NCI-H1092 treated with DMSO at 0.1 percent for 48 hours (cell line): ENCODE measurements at places on chromosomes 5 and 9.

- peak; percentile 75 for DNase-seq
Observed at GRCh38 chr9:21110708-21111576, 30.7 kb downstream of the IFNW1 start.

DNA sequence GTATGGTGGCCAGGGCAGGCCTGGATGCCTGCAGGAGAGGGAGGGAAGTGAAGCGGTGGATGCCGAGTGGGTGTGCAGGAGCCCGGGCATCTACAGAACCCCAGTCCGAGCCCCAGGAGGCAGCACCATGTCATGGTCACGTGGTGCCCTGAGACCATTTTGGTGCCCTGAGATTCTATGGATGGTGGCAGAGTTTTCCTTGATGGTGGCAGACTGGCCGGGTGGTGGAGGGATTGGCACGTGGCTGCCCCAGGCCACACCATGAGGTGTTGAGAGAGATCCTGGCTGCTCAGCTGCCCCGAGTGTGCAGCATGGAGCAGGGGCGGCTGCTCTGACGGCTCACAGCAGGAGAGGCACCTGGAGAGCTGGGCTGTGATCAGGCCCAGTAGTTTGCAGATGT lies 52.3 kb downstream of the SYK start:
- no peak for DNase-seq

- DNase-seq, result no peak
Observed at GRCh38 chr5:143775258-143775657, 36.7 kb upstream of the HMHB1 start.

GRCh38 chr9:2023532-2023931 lies 8.4 kb downstream of the SMARCA2 start:
- no peak for DNase-seq

DNA sequence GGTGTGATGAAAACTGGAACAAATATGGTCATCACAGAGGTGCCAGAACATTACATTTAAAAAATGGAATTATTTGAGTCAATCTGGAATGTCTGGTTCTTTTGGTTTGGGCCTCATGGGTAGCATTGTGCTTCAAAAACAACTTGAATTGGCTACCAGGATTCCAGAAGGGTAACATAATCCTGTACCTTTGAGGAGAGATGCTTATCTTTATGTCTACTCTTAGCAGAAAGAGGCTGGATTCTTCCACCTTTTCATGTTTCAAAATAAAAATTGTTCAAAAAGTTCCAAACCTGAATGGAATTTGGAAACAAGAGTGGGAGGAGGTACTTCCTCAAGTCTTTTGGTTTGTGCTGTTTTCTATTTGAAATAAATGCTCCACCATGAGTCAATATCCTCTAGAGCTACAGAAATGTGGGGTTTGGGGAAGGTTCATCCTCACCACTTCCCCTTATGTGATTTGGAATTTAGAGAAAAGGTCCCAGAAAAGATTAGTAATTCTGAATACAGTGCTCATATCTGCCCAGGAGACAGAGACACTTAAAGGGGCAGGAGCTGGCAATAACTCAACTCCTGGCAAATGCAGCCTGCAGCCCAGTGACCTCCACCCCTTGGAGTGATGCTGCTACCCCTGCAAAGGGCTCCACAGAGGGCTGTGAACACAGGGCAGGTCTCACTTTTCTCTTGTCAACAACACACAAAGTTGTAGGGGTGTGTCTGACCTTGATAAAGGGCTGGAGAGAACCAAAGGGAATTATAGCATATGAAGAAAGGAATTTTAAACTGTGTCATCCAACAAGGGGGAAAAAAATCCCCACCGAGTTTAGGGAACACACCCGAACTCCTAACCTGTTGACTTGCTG lies 272.8 kb downstream of the CWC27 start:
- no peak for DNase-seq

- DNase-seq, result no peak
Observed at GRCh38 chr9:79334711-79335110, 237.1 kb upstream of the TLE4 start.

DNA sequence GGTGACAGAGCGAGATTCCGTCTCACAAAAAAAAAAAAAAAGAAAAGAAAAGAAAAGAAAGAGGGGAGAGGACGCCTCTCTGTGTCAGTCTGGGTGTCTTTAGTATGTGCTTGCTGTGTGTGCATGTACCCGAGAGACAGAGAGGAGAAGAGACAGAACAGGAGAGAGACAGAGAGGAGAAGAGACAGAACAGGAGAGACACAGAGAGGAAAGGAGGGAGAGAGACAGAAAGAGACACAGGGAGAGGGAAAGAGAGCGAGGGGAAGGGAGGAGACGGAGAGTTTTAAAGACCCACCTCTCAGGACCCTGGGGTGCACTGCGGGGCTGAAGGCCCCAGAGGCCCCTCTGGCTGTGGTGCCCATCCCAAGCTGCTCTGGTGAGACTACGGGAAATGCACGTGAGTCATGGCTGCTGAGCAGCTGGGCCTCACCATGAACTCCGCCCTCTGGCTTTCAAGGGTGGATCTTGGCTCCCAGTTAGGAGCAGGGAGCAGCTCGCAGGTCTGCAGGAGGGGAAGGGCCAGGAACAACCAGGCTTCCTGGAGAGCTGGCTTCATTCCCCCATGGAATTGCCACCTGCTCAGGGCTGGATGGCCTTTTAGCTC lies 7.9 kb downstream of the SLC6A3 start:
- DNase-seq, result peak; percentile 58

DNA sequence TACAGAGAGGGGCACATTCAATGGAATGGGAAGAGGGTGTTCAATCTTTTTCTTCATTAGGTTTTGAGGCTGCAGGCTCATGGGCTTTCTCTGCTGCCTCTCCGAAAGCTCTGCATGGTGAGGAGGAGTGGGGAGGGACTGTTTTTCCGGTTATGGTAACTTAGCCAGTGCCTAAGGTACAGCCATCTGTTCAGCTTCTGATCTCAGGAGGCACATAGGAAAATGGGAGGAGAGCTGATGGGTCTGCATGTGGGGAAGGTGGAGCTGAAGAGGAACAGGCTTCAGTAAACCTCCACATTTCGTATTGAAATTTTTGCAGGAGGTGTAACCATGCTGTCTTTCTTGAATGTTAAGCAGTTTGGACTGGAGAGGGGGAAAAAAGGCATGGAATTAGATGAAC lies 1020.4 kb upstream of the WWC1 start:
- no peak for DNase-seq

- DNase-seq, result no peak
Observed at GRCh38 chr5:34789021-34789531, 49.9 kb upstream of the TTC23L start.

DNA sequence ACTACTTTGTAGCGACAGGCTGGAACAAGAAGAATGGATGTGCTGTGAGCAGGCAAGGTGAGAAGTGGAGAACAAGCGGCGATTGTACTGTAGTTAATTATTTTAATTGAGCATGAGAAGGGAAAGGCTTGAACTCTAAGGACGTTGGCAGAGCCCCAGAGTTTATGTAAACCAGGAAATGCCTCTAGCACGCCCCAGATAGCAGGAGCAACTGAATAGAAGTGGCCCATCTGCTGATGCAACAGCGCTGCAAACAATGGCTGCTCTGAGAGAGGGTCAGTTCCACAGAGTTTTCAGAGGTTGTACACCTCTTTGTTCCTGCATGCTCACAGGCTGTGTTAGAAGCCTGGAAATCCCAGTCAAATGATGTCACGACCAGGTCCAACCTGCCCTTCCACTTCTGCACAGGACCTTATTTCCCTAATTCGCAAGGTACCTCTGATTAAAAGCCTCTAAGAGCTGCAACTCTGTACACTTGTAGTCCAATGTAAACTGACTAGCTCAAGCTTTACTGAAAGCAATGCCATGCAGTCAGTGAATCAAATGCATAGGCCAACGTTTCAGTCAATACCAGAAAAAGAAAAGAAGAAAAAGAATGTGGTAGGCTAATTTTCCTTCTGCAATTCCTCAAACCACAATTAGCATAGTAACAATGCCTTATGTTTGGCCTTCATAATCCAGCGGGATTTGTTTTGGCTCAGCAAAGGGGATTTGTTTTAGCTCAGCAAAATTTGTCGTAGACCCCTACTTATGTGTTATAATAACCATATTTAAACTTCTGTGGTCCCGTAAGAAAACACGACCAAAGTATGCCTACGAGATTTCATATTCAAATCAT lies 119.6 kb upstream of the RETREG1 start:
- DNase-seq, result peak; percentile 89

DNA sequence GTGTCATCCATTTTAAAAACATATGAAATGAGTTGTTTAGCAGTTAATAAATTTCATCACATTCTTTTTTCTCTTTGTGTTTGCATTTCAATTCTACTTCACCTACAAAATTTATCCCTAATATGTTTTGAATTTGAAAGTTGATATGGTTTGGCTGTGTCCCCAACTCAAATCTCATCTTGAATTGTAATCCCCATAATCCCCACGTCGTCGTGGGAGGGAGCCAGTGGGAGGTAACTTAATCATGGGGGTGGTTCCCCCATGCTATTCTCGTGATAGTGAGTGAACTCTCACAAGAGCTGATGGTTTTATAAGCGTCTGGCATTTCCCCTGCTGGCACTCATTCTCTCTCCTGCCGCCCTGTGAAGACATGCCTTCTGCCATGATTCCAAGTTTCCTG lies 200.1 kb downstream of the EPB41L4A start:
- DNase-seq, result no peak

DNA sequence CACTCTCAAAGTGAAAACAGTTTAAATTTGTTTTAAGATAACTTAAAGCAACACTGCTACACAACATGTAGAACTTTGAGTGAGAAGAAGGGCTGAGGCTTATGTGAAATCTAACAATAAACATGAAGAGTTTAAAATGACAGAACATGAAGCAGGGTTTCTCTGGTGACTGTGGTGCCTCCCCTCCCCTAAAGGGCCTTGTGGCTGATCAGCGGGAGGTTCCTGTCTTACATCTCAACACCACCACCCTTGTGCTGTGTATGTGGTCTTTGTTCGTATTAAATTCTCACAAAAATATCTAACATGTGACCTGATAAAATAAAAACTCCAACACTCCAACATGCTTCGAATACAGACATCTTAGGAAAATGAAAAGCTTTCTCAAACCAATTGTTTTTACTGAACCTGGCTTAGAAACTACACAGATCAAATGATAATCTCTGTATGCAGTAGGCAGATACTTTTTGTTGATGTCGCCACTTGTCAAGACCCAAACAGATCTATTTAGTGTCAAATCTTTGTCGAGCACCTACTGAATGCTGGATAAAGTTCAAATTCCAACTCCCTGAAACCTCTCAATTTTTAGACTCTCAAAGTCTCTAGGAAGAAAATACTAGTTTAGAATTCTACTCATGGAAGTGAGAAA lies 9.9 kb upstream of the IQGAP2 start:
- DNase-seq, result no peak

- no peak for DNase-seq
Observed at GRCh38 chr5:89034588-89034987, 151.6 kb upstream of the MEF2C start.

DNA sequence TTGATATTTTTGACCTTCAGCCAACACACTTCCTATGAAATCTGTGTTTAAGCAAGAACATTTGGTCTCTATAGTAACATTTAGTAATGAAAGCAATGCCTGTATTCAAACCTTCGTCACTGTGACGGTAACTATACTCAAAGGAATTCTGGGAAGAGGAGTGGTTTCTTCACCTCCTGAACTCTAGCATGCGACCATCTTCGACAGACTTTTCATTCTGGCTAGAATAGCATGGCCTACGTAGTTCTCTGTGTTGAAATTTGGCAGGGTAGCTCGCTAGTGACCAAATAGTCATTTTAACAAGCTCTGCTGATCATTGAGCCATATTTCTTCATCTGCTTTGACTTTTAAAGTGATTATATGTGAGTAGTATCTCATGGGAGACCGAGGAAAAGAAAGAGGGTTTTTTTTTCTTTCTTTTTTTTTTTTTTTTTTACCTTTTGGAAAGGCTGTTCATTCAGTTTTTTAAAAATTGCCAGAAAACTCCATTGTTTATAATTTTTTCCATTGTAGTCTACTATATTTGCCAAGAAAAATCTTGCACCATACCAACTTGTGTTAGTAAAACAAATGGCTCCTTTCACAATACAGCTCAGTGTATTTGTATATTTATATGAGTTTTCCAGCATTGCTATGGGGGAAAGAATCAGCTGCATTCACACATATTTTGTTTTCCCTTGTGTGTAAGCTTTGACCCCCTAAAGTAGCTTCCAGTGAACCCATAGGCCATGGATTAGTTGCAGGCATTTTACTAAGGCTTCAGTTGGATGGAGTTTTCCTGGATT lies 166.8 kb downstream of the NNT start:
- no peak for DNase-seq

DNA sequence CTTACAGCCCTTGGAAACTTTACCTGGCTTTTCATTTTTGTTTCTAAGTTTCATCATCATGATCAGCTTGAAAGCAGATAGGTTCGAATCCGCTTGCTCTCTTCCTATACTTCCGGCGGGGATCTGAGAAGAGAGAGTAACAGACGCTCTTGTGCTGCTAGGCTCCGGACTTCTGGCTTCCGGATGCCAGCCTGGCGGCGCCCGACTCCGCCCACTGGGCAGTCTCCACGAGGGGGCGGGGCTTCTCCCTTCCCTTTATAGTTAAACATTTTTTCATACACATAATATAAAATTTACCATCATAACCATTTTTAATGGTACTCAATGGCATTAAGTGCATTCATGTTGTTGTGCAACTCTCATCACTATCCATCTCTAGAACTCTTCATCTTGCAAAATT lies 49.5 kb upstream of the ELOVL7 start:
- DNase-seq, result no peak

- no peak for DNase-seq
Observed at GRCh38 chr5:141669520-141669919, 12.5 kb downstream of the ARAP3 start.

DNA sequence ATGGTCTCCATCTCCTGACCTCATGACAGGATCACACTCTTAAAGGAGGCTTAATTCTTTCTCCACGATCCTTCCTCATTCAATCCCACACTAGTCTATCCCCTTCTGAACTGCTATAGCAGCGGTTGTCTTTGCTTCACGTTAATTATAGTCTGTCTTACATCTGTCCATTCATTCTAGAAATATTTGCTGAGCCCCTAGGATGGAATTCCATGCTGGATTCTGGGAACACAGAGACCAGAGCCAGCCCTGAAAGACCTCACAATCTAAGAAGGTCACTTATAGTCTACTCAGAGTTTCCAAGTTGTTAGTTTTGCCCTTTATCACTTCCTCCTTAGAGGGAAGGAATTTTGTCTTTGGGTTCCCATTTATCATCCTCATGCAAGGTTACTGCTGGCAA lies 193.5 kb downstream of the GAS1 start:
- no peak for DNase-seq

GRCh38 chr9:79023134-79023580 lies 548.6 kb upstream of the TLE4 start:
- DNase-seq, result no peak

DNA sequence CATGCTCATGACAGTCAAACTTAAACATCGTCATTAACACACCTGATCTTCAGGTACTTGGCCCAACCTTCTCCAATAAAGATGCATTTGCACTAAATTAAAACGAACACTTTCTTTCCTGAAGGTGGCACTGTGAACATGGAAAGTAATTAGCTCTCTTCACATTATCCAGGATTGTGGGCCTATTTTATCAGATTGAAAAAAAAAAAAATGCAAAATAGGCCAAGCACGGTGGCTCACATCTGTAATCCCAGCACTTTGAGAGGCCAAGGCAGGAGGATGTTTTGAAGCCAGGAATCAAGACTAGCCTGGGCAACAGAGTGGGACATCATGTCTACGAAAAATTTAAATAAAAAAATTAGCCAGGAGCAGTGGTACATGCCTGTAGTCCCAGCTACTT lies 14.4 kb upstream of the CDC20B start:
- peak; percentile 35 for DNase-seq

- no peak for DNase-seq
Observed at GRCh38 chr5:61020415-61020814, 75.4 kb downstream of the NDUFAF2 start.

- no peak for DNase-seq
Observed at GRCh38 chr9:128370367-128370751, 815 bp upstream of the URM1 start.

- no peak for DNase-seq
Observed at GRCh38 chr5:96601200-96601599, 61.0 kb upstream of the CAST start.
